ENCODE measurements at places on chromosomes 7 and 10.

GRCh38 chr10:94608559-94608958, 63.0 kb downstream of the HELLS start:
- no peak for DNase-seq

DNA sequence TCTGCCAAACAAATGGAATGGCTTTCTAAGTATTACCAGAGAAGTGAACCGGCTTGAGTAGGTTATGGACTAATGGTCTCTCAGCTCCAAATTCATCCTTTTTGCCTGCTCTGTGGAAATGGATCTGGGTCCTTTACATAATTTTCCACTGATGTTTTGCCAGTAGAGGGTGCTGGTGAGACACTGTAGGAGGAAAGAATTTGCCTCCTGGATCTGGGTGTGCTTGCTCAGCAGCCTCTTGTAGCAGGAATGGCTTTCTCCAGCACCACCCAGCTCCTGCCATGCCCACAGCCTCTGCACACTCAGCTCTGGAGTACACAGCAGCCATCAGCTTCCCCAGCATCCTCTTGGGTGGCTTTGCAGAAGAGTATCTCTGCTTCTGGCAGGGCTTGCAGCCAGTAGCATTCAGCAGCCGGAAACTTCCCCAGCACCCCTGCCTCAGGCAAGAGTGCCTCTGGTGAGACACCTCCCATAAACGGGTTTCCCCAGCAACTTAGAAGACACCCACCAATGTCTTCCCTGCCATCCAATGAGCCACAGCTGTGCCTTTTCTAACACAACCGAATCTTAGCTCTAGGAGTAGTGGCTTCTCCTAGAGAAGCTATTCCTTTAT, 235.0 kb upstream of the PLPP4 start:
- DNase-seq, result no peak

DNA sequence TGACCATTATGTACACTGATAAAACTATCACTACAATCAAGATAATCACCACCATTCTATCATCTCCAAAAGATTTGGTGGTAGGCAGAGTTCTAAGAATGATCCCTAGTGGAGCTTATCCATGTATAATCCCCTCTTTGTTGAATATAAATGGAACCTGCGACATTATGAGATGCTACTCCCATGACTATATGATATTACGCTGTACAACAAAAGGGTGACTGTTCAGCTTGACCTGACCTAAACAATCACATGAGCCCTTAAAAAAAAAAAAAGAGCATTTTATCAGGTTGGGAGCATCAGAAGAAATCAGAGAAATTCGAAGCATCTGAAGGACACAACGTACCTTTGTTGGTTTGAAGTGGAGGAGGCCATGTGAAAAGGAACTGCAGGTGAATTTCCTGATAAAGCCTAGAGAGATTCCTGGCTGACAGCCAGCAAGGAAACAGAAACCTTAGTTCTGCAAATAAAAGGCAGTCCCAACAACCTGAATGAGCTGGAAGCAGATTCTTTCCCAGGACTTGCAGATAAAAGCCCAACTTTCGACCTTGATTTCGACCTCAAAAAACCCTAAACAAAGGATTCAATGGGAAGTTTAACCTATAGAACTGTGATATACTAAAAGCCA, 270.7 kb downstream of the ADRA2A start:
- DNase-seq, result no peak

- no peak for DNase-seq
Measured at GRCh38 chr7:79386688-79387422, 66.6 kb downstream of the MAGI2 start.

DNA sequence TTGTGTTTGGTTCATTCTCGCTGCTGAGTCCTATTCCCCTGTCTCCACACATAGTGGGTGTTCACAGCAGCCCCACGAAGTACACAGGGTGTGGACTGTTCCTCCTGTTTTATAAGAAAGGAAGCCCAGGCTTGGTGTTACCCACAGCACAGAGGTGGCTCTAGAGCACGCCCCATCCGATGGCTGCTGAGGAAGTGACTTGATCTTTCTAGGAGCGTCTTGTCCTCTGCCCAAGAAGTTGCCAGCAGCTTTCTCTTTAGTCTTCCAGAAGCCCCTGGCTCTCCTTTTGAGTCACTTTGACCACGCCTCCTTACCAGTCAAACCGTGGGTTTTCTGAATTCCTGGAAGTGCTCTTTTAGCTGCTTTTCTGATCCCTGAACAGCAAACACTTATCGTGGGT, 94.0 kb downstream of the GRK5 start:
- no peak for DNase-seq

DNA sequence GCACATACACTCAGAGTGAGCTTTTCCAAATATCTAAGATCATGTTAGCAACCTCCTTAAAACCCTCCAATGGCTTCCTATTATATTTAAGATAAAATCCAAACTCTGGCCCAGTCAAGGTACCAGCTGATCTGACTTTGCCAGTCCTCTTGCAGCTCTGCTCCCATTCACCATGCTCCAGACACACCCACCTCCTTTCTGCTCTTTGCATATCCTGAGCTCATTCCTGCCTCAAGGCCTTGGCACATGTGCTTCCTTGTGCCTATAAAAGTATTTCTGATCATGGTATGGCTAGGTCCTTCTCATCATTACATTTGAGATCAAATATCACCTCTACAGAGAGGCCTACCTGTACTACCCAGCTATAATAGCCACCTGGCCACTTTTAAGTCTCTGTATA, 27.5 kb downstream of the XPNPEP1 start:
- DNase-seq, result no peak

GRCh38 chr10:91146146-91146545, 74.3 kb upstream of the PCGF5 start:
- DNase-seq, result no peak

- DNase-seq, result no peak
Measured at GRCh38 chr10:13869295-13869664, 282.5 kb downstream of the PRPF18 start.

DNA sequence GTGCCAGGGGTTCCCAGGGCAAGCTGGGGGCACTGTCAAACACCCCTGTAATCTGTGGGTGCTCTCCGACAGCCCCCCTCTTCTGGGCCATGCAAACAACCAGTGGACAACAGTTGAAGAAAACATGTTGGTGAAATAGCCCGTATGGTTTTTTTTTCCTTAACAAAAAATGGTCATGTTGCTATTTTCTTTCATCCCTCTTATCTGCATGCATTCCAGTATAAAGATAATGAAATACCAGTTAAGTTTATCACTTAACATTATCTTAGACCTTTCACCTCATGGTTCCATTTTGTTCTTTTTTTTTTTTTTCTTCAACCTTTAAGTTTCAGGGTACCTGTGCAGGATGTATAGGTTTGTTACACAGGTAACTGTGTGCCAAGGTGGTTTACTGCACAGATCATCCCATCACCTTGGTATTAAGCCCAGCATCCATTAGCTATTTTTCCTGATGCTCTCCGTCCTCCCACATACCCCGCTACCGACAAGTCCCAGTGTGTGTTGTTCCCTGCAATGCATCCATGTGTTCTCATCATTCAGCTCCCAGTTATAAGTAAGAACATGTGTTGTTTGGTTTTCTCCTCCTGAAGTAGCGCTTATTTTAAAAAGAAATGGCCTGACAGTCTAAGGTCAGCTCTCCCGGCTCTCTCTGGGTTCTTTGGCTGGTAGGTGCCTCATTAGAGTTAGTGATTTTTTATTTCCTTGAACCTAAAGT, 110.1 kb downstream of the NRP1 start:
- no peak for DNase-seq

DNA sequence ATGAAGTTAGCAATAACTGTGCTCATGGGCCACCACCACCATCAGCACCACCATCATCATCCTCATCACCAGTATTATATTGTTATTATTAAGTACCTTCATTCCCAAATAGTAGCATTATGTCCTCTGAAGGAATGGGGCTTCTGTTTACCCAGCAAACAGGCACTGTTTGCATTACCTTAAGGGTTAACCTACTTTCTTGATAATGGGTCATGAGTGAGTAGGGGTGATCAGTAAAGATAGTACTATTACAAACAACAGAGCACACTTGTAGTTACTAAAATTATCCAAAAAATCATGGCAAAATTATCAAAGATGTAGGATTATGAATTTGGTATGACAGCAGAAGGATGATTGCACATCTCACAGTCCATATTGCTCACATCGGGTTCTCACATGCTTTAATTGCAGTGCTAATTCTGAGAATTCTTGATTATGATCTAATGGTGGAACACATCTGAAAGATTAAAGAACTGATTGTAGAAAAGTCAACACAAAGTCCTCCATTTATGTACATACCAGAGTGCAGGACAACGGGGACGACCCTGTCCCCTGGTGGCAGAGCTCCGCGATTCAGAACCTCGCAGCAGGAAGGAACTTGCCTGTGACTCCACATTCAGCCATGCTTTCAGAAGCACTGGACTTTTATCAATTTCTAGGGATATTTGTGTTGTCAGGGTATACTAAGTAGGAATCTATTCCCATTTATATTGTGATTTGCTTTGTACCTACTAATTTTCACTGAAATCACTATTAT, 31.0 kb downstream of the PDE1C start:
- DNase-seq, result no peak

DNA sequence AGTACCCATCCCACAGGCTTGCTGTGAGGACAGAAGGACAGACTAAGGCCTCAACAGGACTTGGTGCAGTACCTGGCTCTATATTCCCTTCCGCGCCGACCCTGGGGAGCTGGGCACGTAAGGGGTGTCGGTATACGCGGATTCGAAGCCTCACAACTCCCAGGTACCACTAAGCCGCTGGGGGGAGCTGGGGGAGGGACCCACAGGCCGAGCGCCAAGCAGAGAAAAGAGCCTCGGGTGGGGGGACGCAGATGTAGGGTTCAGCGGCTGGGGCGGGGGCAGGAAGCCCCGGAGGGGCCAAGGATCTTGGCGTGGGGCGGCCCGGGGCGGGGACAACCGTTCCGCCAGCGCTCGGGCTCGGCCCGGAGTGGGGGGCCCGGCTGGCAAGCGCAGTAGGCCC, 126.4 kb upstream of the ZNF746 start:
- DNase-seq, result no peak

DNA sequence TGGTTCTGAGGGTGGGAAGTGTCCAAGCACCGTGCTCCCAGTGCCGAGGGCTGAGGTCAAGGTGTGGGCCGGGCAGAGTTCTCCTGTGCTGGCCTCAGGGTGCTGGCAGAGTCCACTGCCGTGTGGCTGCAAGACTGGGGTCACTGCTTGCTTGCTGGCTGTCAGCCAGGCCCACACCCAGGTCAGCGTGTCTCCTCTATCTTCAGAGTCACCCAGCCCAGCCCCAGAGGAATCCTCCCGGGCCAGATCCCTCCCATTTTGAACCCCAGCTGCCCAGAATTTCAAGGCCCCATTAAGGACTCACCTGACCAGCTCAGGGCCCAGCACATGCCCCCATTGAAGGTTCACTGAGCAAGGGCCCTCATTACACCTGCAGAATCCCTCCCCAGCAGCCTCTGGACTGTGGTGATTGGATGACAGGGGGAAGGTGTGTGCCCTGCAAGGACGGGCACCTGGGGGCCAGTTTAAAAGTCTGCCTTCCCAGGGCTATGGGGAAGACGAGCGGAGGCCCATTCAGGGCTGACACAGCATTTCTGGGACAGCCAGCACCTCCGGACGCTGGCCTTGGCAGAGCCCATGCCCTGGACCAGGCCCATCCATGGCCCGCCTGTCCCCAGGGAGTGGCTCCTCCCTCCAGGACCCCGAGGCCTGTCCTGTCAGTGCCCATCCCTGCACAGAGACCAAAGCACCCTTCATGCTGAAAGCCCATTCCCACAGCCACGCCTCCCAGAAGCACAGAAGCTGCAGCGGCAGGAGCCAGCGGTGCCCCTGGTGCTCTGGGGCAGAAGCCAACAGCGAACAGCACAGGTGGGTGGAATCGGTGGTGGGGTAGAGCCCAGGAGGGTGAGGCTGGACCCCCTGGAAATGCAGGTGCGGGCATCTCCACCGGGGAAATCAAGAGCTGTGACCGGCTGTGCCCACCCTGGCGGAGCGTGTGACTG, 45.1 kb upstream of the PPP2R2D start:
- DNase-seq, result no peak

GRCh38 chr7:121197455-121197854, 131.3 kb upstream of the WNT16 start:
- no peak for DNase-seq

- DNase-seq, result no peak
Measured at GRCh38 chr7:25951414-25952260, 200.4 kb upstream of the NFE2L3 start.

- DNase-seq, result no peak
Measured at GRCh38 chr7:50334341-50334994, 30.0 kb downstream of the IKZF1 start.

DNA sequence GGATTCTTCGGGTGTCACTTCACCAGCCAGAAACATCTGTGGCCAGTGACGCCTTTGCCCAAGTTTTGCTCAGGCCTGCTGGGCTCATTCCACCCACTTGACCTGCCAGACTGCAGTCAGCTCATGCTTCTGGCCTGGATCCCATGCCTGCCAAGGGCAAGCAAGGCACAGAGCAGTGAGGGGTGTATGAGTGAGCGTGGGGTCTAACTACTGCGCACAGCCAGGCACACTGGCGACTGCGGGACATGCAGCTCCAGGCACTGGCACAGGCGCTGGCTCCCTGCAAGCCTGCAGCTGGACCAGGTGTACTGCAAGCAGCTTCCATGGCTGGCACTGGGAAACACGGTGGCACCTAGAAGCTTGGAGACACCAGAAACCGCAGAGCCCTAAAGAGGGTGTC, 80.1 kb downstream of the MTERF1 start:
- DNase-seq, result no peak

DNA sequence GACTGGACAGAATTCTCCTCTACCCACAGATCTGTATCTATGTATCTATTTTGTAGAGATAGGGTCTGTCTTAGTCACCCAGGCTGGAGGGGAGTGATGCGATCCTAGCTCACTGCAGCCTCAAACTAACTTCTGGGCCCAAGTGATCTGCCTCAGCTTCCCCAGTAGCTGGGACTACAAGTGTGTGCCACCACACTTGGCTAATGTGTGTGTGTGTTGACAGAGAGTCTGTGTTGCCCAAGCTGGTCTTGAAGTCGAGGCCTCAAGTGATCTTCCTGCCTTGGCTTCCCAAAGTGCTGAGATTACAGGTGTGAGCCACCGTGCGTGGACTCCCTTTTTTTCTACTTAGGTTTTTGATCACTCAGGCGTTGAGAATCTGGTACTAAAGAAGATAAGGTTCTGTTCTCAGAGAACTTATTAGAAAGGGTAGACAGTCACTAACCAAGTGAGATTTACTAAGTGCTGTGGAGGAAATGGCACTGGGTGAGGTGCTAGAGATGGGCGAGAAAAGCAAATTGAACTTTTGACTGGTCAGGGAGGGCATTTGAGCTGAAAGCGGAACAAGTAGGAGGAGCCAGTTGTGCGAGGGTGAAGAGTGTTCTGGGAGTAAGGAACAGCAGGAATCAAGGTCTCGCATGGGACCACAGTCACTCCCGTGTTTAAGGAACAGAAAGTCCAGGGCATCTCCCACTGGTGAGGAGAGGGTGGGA, 18.0 kb downstream of the NDUFB2 start:
- DNase-seq, result no peak

DNA sequence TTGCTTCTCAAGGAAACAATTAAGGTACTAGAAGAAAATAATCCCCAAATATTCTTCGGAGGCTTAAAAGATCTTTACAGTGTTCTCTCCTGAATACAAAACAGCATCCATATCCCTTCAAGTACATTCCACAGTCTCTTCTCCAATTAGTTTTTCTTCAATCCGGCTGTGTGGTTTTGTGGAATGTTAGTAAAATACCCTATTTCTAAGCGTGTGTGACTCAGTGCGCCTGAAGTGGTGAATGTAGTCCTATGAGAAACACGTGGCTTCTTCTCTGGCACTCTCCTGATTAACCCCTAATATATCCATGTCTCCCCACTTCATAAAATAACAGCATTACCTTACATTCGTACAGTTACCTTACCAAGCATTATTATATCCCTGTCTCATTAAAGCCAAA, 570.2 kb downstream of the ARL4A start:
- no peak for DNase-seq

Measured in HS-27A (cell line).